ENCODE measurements at places on chromosomes 2 and 18.

DNA sequence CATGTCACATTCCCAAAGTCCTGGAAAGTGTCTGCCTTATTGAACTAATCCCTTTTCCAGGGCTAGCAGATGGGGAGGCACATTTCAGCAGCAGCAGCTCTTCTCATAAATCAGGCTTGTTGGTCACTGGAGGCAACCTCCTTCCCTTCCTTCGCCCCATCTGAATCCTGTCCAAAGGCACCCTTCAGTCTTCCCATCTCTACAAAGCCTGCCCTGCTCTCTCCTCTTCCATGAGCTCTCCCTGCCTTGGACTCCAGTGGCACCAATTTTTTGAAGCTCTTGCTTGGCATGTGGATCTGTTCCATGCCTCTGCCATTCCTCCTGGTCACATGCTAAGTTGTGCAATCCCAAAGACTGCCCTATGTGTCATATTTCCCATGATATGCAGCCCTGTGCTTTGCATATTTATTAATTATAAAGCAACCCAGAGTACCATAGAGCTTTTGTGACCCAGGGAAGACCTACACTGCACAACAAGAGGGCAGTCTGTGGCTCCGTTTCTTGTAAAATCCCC, 70.3 kb downstream of the ANTXR1 start:
- DNase-seq = peak; percentile 61

DNA sequence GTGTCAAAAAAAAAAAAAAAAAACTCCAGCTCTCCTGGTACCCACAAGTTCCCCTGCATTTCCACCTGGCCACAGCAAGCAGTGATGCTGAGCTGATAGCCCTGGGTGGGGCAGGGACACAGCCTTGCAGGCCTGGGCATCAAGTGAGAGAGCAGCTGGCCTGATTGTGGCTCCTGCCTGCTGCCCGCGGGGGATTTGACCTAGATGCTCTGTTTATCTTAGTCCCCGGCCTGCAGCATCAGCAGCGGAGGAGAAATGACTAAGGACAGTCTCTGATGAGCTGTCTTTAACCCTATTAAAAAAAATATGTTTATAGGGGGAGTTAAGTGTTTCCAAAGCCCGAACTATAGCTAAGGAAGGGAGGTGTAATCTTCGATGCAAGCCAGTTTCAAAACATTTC, 102.6 kb downstream of the MTCL1 start:
- no peak for DNase-seq

DNA sequence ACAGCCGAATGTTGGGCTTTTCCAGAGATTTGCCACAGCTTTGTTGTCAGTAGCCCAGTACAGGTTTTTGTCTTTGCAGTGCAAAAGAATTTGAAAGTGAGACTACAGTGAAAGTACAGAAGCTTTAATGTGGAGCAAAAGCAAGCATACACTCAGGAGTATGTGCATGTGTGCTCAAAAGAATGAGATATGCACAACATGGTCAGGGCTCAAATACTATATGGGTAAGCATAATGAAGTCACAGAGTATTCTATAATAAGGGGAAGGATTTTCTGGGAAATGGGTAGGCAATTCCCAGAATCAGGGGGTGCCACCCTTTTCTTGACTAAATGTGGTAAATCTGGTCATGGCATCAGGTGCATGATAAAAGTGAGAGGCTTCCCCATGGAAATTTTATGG, 72.1 kb upstream of the SULT1C3 start:
- no peak for DNase-seq

DNA sequence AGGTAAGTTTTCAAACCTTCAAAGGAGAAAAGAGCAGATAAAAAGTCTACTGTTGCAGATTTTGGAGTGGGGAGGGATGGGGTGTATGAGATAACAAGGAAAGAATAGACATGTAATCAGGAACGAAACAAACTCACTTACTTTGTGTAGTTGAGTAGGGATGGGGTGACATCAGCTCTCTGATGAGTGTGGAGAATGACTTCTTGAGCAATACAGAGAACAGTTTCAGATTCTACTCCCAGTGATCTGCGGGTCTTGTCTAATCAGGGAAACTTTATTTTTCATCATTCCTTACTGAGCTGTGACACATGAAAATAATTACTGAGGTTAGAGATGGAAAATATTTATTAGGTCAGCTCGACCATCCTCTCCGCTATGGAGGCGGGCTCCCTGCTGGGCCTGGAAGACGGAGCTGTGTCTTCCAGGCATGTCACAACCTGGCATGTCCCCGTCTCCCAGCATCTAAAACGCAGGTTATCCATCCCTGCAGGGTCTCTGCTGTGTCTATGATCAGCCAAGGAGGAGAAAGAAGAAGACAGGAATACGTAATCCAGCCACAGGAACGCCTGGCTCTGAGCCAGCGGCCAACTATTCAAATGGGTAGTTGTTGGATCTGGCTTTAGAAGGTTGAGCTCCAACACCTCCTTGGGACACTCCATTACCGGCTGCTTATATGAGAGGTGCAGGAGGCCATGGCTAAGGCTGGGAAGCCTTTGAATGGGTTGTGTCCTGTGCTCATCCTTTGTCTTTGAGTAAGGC, 99.0 kb upstream of the SATB2 start:
- DNase-seq = no peak

DNA sequence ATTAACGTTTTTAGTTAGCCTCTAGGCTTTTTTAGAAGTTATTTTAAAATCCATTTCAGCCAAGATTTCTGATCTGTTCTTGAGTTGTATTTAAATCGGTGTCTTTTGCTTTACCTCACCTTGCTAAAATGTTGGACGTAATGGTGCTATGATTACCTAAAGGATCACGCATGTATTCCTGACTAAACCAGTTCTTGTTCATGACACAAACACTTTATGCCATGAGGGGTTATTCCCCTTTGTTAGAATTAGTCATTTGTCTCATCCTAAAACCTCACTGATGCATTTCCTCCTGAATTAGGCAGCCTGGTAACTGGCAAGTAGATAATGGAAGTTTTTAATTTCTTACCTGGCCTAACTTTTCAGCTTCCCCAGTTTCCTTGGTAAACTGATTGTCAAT, 185.4 kb upstream of the TANK start:
- no peak for DNase-seq

Data from inflammatory macrophage (primary cell).